Stimulated activated naive CD4-positive, alpha-beta T cell treated with Interleukin-2 at 50 U/mL for 16 hours (primary cell): ENCODE measurements at places on chromosomes 1 and 21.

DNA sequence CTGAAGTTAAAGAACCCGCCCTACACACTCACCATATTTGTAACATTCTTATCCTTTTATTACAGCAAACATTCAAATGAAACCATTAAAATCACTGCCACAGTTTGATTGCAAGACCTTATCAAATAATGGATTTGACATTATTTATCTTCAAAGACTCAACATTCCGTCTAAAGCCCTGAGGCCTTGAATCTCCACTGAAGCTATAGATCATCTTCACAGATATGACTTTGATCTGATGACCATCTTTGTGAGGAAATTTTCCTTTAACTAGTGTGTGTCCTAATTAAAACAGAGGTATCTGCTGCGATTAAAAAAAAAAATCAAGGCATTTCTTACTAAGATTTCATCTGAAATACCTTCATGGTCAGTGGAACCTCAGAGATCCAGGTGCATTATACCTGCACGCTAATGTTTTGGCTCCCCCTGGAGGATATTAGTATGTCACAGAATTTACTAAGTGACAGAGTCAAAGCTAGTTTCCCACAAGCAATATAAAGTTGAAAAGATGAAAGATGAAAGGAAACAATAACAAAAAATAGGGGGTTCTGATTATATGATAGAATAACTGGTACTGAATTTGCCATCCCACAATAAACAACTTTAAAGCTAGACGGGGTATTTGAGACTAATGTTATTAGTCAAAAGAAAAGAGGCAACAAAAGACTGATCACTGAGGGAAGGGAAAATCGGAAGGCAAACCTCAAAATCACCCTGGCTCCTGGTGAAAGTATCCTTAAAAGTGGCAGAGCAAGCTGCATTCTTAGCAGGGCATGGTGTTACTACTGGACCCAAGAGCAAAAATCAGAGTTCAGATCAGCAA lies 923.4 kb downstream of the NCAM2 start:
- DNase-seq, result no peak

DNA sequence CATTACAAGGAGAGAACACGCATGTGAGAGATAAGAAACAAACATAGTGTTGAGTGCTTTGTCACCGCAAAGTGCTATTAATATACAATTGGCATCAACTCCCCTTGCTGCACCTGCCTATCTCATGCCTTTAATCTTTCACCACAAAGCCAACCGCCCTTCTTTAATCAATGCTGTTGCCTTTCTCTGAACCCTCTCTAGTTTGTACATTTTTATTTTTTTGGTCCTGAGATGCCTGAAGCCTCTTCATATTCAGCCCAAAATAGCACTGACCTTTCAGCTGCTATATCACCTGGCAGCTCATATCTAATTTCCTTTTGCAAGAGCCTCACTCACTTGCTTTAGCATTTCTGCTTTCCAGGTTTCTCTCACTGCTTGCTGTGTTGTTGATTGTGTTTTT lies 504.7 kb downstream of the NUF2 start:
- no peak for DNase-seq

DNA sequence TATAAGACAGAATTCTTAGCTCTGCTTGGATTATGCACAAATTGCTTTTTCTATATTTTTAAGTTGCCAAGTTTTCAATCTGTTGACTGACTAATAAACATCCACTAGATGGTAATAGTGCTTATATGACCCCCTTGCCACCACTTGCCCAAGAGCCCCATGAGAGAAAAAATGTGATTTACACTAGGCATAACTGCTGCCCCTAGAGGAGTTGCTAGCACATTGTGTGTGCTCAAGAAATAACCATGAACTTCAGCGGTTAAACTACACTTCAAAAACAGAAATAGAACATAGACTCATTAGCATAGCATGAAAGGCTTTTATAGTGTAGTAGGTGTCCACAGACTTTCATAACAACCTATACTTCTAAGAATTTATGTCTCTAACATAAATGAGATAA lies 61.4 kb downstream of the BRINP3 start:
- DNase-seq, result no peak

DNA sequence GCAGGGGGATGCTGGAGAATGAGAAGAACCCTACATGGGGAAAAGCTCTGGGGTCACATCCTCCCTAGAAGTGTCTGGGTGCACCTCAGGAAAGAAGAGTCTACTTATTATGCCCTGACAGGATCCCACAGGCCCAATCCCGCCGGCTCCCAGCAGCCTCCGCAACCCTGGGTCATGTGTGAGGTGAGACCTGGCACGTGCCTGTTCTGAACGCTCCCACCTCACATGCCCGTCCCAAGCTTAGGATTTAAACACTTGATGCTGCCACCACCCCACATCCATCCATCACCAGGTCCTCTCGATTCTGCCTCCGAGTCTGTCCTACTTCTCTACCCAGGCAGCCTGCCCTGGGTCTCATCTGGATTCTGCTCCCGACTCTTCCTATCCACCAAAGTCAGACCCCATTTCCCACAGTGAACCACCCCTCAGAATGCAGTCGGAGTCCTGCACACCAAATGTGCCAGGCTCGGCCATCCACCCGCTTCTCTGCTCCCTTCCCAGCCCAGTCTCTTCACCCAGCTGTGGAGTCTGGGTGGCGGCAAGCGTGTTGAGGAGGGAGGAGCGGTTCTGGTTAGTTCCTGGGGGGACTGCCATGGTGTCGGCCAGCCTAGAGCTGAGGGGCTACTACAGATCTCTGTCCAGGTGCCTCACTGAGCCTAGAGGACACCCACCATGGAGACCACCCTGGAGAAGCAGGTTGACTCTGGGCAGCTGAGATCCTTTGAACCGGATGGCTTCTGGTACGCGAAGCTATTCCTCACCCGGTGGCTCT lies 23.9 kb downstream of the SLC2A1 start:
- no peak for DNase-seq

DNA sequence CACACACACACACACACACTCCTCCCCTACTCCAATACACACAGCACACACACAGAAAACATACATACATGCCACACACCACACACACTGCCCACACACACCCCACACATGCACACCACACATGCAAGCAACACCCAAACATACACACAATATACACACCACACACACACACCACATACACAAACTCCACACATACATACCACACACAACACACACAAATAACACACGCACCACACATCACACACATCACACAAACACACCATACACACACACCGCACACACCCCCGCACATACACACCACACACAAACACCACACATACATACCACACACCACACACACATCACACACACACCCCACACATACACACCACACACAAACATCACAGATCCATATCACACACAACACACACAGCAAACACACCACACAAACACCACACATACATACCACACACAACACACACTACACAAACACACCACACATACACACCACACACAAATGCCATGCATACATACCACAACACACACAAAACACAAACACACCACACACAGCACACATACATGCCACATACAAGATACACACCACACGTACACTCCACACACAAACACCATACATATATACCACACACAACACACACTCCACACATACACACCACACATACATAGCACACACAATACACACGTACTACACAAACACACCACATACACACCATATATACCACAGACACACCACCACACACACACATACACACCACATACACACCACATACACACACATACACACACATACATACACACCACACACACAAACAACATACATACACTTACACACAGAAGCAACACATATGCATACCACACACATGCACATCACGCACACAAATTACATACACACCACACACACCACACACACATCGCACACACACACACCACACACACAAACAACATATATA lies 932 bp upstream of the RAB7B start:
- DNase-seq, result no peak

- no peak for DNase-seq
Observed at GRCh38 chr1:97120806-97121205, 399.2 kb downstream of the PTBP2 start.

GRCh38 chr1:203287898-203288297 lies 17.4 kb upstream of the BTG2 start:
- no peak for DNase-seq

DNA sequence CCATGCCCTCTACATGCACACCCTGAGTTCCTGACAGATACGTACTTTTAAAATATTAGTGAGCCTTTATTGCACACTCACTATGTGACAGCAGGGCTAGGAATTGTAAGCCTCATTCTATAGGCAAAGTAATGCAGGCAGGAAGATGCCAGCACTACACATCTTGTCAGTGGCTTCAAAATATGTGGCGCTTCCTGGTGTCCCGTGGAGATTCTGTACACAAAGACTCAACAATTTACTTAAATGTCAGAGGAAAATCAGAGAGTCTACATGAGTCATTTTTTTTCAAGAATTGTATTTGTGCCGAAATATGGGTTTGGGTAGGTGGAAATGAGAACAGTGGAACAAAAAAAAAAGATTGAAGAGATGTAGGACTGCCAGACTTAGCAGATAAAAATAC lies 27.6 kb downstream of the RNASEL start:
- no peak for DNase-seq

DNA sequence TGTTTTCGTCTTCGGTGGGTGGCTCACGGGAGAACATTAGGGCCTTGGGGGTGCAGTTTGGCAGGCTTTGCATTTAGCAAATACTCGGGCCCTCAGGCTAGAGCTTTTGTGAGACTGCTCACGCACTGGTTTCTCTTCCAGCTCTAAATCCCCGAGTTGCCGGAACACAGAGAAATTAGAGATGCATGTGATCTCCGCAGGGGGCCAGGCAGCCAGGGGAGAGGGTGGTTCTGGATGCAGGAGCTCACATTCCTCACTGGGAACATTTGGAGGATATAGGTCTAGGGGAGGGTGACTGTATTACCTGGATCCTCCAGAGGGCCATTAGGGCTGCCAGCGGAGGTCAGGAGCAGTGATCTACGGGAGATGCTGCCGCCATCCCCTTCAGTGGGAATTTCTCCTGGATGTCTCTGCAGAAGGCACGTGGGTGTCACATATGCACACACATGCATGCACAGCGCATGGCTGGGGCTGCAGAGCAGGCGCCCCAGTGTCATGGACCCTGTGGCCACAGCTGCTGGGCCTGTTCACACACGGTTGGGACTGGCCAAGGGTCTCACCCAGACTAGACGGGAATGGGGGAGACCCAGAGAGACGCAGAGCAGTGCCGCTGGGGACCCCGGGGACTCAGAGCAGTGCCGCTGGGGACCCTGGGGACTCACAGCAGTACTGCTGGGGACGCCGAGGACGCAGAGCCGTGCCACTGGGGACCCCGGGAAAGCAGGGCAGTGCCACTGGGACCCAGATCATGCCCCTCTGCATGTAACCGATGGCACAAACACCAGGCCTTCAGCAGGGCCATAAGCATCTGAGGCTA lies 258.7 kb downstream of the CAMTA1 start:
- no peak for DNase-seq

DNA sequence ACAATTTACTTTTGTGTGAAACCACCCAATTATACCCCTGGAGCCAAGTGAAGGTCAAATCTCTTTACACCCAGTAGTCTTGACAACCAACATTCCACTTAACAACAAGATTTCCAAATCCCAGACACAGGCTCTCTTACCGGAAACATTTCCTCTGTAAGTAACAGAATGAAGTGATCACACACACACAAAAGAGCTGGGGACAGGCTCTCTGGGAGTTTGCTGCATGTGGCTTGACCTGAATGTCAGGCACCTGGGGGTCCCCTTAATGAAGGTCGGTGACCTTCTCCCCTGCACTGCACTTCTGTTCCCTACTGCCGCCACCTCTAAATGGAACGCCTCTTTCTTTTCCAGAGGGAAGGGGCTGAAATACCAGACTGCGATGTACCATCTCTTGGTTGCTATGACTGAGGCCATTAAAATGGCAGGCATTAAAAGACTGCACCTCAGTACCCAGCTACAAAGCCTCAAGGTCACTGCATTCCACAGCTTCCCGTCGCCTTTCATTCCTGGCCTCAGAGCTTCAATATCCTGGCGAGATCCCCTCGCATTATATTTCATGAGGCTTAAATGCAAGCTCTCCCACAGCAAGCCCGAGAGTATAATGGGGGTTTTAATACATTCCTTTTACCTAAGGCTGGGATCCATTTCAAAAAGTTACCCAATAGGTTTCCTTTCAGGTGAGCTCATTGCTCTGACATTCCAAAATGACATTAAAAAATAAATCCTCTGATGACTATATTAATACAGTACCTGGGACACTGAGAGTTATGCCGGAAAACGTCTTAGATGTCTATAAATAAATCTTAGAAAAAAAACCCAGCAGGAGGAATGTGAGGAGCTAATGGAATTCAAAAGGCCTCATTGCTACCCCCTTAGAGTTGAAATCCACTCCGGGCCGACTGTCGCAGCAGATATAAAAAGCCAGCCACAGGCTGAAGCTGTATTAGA lies 90.9 kb upstream of the DIRAS3 start:
- no peak for DNase-seq

DNA sequence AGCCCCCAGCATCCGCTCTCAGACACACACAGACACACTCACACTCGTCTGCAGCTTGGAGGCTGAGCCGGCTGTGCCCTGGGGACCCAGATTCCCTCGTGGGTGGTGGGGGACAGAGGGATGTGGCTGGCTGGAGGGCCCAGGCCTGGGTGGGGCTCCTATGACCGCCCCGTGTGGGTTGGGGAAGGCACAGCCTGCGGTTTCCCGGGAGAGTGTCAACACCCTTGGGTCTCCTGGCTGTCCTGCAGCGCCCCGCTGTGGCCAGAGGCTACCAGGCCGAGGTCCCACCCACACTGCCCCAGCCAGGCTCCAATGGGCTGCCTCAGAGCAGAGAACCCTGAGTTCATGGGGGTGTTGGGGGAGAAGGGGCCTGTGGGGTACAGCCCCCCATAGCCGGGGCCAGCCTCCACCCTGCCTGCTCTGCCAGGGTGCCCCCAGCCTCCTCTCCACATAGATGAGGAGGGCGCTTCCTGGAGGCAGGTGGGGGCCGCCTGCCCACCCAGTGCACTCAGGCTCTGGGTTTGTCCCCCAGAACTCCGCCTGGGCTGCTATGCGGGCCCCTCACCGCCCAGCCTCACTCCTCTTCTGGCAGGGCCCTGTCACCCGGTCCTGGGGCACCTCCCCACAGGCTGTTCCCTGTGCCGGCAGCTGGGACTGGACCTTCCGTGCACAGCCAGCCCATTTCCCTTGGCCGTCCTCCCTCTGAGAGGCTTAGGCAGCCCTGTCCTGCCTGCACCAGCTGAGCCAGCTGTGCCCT lies at the start of gene TTC34:
Gene TTC34 (minus strand): TSS at position 159 of the 757 bp plus-strand sequence. CDS start 866 bp downstream, outside the sequence.
- peak; percentile 28 for DNase-seq

DNA sequence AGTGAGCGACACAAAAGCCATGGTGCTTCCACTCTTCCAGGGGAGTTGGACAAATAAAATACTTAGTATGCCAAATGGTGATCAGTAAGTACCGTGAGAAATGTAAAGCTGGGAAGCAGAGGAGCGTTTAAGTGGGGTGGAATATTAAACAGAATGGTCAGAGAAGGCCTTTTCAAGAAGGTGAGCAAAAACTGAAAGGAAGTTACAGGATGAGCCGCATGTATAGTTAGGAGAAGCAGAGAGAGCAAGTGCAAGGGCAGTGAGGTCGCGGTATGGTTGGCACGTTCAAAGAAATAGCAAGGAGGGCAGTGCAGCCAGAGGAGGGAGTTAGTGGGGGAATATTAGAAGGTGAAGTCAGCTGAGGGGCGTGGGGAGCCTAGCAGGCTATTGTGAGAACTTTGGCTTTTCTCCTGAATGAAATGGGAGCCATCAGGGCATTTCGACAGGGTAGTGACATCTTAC lies 748 bp upstream of the ATP6V0B start:
- no peak for DNase-seq

GRCh38 chr1:228417483-228418203 lies 982 bp upstream of the TRIM17 start:
- DNase-seq, result no peak
